Mesenteric fat pad (tissue), 1 donor: ENCODE measurements at places on chromosomes 5 and 9. TPM values are rescaled to one million over a fixed set of nuclear protein-coding genes. Genes with fewer than 3 reads are reported as not detected.

GRCh38 chr9:101399643-101399970, 956 bp downstream of the ZNF189 start:
- DNase-seq: no peak

DNA sequence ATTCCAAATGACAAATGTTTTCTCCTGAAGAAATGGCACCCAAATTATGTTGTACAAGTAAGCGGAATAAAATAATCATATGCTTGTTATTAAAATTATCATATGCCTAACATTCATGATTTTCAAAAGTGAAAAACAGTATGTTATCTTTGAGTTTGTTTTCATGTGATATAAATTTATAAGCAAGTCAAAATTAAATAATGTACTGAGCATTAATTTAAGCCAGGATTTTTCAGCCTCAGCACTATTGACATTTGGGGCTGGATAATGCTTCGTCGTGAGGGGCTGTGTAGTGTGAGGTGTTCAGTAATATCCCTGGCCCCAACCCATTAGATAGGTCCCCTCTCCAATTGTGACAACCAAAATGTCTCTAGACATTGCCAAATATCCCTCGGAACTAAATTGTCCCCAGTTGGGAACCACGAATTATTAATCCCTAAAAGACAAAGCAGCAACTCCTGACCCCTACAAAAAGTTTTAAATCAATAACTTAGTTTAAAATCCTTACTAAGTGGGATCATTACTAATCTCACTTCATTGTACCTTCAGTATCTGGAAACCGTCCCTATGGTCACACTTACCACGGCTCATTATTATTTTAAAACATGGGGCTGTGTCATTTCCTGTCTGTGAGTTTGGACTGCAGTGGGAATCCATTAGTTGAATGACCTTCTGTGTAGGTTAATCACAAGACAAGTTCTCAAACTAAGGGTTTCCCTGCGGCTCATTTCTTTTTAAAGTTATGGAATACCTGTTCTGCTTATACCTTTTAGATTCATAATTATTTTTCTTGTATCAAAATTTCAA, 1.3 kb upstream of the NNT start:
- DNase-seq: no peak

The ANKRD33B gene
- total RNA-seq: 5.7 TPM

- peak; percentile 81 for DNase-seq
Measured at GRCh38 chr5:135457424-135458071, 5.4 kb upstream of the TIFAB start.

DNA sequence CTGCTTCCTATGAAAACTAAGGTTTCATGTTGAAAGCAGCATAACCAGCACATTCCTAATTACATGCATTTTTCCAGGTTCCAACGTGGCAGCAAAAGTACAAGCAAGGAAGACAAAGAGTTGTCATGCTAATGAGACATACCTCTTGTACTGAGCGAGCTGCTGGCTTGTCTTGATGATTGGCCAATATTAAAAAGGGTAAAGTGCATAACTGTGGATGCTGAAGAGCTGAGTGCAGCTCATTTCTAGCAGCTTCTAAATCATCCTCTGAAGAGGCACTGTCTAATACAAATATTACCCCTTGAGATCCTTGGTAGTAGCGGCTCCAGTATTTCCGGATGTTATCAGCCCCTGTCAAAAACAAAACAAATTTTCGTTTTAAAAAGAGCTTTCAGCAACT, 197.3 kb downstream of the ARL15 start:
- DNase-seq: no peak

The ABCA1 gene
- 162 TPM for total RNA-seq

The RUSC2 gene
- total RNA-seq: 40.2 TPM

DNA sequence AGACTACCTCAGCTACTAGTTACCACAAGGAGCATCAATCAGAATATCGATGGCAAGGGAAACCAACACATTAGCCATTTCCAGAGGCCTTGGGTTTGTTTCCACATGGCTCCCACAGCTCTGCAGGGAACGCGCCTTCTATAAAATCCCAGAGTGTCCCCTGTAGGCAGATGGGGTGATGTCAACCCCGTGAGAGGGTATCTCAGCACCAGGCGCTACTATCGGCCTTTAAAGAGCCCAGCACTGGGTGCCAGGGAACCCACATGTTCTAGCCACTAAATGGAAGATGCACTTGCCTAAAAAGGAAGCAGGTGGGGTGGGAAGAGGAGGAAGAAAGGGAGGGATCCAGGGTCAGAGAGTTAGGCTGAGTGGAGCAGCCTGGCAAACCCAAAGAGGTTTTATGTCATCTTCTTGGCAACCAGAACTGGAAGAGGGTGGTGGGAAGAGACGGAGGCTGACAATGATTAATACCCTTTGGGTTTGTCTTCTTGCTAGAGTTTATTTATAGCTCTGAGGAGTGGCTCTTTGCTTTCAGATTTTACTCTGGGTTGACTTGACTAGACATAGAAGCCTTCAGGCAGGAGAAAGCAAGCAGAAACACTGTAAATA, 19.9 kb downstream of the MACROH2A1 start:
- no peak for DNase-seq

DNA sequence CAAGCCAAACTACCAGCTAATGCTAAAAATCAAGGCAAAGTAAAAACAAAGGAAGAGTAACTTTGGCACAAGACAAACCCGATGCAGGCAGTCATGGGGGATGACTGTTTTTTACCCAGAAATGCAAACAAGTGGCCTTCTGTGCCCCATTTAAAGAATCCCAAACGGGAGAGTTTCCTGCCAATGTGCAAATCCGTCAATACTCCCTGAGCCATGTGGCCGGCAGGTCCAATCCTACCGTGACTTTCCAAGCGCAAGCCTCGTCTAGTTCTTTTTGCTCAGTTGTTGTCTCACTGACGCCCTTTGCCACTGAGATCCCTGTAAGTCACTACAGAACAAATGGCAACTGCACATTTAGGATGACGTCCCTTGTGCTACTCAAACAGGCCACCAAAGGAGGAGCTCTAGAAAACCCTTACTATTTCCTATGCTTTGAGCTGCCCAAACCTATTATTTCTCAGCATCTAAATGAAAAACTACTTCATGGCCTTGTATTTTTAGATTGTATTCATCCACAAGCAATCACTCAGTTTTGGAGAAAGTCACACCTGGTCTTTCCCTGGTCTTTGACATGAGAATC, 43.4 kb downstream of the OTULIN start:
- no peak for DNase-seq

DNA sequence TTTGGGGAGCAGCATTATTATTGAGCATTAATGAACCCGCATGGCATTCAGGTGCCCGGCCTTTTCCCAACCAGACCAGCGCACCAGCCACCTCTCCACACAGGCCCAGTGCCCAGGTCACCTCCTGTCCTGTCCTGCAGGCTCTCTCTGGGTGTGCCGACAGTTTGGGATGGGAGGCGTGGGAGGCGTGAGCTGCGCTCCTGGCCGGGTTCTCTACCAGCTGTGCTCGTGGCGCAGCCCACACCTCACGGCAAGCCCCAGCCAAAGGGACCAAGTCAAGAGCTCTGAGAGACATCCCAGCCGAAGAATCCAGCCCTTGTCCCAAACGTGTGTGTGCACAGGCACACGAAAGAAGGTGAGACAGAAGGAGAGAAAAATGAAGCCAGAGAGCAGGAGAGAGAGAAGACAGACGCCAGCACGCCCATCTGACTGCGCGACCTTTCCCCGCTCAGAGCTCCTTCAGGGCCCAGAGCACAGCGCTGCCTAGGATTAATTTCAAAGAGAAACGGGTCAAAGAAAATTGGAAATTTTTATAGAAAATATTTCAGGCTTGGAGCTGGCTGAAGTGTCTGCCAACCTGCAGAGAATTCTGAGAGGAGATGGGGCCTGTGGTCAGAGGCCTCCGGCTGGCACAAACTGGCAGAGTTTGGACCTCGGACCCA, 81.7 kb downstream of the ADAMTS2 start:
- peak; percentile 74 for DNase-seq

The FAM221B gene
- not detected for total RNA-seq

- DNase-seq: no peak
Measured at GRCh38 chr5:149796030-149796429, 65.9 kb downstream of the PPARGC1B start.

The SLC27A6 gene
- total RNA-seq: not detected

- no peak for DNase-seq
Measured at GRCh38 chr9:4713849-4714248, 27.2 kb downstream of the AK3 start.

DNA sequence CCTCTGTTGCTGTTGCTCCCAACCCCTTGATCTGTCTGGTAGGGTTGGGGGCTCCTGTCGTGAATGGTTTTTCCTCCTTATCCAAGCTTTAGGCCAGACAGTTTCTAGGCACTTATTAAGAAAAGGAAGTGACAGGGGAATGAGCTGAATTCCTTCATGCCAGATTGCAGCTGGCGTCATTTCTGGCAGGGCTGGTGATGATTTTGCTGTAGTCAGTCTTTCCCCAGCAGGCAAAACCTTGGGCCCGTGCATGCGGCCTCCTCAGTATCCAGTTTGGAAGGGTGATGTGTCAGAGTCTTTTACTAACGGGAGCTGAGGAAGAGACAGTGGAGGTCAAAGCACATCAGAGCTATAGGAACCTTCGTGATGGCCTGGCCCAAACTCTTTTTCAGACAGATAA, 58.8 kb downstream of the COL27A1 start:
- no peak for DNase-seq

The GABRA1 gene
- total RNA-seq: not detected

GRCh38 chr9:4866239-4866969, 73.7 kb downstream of the RCL1 start:
- DNase-seq: no peak

- DNase-seq: no peak
Measured at GRCh38 chr9:135476561-135477355, 2.8 kb upstream of the PPP1R26 start.

GRCh38 chr9:121635300-121635876, 16.0 kb upstream of the DAB2IP start:
- no peak for DNase-seq

DNA sequence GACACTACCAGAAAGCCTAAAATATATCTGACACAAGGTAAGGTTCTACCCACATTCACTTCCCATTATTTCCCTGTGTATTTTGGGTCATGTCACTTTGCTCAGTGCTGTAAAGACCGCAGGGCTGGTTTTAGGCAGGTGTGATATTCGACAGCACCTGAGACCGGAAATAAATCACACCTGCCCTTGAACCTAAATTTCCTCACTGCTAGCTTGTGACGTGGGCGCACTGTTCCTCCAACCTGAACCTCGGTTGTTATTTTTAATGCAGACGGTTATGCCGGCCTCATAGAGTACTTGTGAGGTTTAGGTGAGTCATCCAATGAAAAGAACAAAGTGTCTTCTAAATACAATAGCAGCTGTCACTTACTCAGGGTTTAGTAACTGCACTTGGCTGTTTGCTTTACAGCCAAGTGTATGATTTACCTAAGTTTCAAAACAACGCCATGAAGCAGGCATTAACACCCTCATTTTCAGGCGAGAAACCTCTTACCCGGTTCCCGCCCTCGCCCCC, 20.7 kb upstream of the ZNF782 start:
- DNase-seq: no peak

DNA sequence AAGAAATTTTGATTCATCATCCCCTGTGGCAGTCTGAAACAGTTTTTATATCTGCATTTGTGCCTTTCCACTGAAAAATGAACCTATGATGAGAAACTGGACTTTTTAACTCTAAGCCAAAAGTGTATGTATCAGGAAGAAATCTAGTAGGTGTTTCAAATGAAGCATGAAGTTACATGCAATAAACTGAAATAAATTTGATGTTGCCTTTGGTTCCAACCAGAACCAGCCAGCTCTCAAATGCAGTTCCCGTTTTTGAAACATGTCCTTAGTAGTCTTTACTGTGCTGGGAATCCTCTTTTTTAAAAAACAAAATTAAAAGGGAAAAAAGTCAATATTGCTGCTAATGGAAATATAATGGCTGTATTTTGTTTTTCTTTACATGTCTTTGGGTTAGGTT, 43.9 kb downstream of the HACD4 start:
- DNase-seq: no peak

GRCh38 chr5:73387601-73388305, 60.8 kb downstream of the FOXD1 start:
- DNase-seq: no peak

GRCh38 chr5:81516091-81516490, 122.2 kb upstream of the ACOT12 start:
- no peak for DNase-seq

The MARVELD2 gene
- total RNA-seq: 0.58 TPM
